ENCODE measurements at places on chromosomes 13 and 19.

GRCh38 chr13:69319656-69320055, 788.0 kb upstream of the ATXN8OS start:
- no peak for DNase-seq

- no peak for DNase-seq
Measured at GRCh38 chr13:77386880-77387606, 60.1 kb upstream of the MYCBP2 start.

DNA sequence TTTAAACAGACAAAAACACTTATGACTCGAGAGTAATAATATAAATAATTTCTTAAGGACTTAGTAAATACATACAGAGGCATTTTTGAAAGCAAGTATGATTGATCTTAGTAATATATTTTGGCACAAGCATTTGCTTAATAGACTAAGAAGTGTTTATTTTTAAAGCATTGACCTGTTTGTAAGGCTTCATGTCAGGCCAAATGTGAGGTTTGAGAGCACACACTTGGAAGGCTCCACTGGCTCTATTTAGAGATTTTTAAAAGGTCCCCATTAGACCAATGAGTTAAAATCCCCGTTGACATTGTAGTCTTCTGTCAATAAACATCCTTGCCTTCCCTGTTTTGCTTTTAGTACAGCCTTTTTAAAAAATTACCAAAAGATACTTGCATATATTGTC, 50.4 kb downstream of the ATP8A2 start:
- no peak for DNase-seq

GRCh38 chr13:51435002-51435578, 17.7 kb downstream of the INTS6 start:
- no peak for DNase-seq

DNA sequence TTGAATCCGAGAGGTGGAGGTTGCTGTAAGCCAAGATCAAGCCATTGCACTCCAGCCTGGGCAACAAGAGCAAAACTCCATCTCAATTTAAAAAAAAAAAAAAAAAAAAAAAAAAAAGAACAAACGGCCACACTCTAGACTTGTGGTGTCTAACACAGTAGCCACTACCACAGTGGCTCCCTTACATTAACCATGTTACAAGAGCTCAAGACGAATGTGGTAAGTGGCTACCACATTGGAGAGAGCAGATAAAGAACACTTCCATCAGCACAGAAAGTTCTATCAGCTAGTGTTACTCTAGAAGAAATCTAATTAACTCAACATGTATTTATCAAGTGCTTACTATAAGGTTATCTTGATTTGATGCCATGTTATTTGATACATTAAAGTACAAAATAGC, 11.5 kb downstream of the XPO4 start:
- no peak for DNase-seq

- DNase-seq, result no peak
Measured at GRCh38 chr13:77692746-77693448, 4.6 kb upstream of the SLAIN1 start.

GRCh38 chr19:56080669-56081401, 40.3 kb downstream of the ZNF787 start:
- DNase-seq, result peak; percentile 89

DNA sequence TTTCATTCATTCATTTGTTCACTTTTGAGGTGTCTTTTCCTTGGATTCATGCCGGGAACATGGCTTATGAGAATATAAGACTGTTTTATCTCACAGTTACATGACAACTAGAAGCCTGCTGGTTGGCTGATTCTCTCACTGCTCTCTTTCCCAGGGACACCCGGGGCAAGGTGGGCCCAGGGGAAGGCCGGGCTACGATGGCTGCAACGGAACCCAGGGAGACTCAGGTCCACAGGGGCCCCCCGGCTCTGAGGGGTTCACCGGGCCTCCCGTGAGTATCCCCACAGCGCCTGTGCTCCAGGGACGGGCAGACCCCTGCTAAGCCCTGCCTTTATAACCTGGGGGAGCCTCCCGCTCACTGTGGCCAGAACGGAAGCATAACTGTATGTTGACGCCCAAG, 121.2 kb downstream of the COL4A2 start:
- no peak for DNase-seq

DNA sequence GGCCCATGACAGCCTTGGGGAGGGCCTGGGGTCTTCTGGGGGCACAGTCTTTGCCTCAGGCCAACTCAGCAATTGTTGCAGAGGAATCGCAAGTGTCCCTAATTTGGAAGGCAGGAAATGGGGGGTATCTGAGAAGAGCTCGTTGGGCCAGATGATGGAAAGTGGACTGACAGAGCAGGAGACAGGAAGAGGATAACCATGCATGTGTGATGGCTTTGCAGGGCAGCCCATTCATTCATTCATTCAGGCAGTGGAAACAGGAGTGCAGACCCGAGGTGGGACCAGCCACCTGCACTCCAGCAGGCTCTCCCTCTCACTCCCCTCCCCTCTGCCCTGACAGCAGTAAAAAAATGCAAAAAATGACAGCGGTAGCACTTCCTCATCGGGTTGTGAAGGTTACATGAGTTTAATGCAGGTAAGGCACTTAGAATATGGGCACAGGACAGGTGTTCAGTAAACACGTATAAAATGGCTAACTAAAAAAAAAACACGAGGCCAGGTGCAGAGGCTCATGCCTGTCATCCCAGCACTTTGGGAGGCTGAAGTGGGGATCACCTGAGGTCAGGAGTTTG, 5.0 kb upstream of the TMEM147 start:
- no peak for DNase-seq

DNA sequence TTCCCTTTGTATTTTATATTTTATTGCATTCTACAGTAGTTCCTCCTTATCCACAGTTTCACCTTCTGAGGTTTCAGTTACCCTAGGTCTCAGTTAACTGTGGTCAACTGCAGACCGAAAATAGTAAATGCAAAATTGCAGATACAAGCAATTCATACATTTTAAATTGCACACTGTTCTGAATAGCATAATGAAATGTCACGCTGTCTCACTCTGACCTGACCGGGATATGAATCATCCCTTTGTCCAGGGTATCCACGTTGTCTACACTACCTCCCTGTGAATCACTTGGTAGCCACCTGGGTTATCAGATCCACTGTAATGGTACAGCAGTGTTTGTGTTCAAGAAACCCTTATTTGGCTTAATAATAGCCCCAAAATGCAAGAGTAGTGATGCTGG, 325.0 kb downstream of the DNAJC15 start:
- DNase-seq, result no peak

DNA sequence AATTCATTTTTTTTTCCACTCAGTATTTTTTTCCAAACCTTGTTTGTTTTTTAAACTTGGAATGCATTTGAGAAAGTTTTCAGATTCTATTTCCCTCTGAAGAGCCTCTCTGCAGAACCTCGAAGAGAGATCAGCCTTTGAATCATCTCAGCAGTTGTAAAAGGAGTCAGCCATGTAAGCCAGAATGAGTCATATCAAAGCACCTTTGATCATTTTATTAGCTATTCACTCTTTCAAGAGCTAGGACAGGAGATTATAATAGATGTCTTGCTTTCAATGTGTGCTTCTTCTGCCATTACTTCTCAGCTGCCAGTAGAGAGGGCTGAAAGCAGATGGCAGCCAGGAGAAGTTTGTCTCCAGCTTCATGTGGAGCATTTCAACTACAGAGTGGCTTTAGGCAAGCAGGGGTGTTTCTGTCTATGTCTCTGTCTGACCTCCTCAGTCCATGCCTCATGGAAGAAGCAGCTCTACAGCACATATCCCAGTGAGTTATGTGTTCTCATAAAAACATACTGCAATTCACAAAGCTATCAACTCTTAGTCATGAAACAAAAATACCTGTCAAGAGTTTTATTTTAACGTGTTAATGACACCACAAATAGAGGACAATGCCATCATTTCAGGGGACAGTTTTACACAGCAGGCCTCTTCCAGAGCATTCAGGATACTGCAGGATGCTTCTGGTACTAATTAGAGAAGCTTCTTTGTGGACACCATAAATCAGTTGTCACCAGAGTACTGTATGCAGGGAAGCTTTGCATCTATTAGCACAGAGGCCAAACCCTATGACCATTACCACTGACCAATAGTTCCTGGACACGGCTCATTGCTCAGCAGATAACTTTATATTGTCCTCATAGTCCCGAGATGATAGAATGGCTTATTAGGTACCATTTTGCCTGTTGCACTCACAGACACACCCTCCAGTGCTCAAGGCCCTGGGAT, 94.3 kb downstream of the NHLRC3 start:
- DNase-seq, result no peak

DNA sequence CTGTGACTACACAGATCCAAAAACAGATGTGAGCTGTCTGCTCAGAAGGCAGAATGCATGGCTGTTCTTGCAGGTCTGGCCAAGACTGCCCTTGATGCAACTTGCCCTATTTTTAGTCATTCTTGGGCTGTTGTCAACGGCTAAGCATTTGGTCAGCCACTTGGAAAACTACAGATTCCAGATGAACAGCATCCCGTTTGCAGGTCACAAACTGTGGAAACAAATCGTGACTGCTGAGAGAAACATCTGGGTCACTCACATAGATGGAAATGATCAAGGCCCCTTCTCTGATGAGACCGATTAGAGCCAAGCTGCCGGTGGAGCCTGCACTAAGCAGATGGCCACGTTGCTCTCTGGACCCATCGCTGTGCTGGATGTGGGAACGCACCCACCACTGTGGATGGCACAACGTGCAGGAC, 15.4 kb upstream of the METTL21C start:
- DNase-seq, result no peak

DNA sequence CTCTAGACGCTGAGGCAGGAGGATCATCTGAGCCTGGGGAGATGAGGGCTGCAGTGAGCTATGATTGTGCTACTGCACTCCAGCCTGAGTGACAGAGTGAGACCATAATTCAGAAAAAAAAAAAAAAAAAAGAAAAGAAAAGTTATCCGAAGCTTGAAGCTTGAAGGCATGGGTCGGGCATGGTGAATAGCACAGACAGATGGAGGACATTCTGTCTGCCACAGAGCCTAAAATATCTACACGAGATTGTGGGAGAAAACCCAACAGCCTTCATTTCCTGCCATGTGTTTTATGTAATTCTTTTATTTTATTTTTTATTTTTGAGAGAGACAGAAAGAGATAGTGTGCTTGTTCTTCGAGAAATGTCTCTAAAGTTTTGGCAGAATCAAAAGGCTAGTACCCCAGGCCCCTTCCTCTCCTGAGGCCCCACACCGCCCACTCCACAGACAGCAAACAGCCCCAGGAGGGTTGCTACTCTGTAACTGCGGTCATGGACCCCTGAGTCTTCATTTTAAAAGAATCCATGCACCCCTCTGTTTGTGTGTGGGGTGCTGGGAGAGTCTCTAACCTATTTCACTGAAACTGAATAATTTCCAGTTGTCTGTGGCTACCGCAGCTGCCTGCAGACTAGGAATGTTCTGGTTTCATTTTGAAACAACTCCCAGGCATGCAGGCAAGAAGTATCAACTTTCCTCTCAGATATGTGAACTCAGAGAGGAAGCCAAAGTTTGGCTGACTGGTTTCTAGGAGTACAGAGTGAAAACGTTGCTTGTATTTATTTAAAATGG, 38.4 kb upstream of the RCBTB2 start:
- no peak for DNase-seq

DNA sequence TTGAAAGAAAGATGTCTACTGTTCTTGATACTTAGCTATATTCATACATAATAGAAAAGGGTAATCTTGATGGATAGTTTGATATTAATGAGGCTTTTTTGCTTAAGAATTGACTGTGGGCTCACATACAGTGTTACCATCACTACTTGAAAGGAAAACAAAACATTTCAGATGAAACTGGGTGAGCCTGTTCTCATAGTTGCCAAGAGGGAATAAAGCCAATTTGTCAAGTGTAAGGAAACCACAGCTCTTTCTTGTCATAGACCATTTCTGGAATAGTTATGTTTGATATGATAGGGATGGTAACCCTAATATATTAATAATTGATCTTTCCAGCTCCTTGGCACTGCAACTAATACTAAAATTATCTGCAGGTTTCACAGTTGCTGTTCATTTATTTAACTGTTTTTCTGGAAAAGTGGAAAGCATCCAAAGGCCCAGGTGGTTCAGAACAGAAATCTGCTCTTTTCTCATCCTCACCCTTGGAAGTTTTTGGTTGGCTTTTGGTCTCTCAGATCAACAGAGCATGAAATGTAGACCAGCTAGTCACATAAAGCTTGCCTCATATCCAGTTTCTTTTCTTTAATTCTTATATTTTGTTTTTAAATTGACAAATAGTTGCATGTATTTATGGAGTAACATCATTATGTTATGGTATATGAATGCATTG, 43.2 kb downstream of the ARHGEF7 start:
- no peak for DNase-seq

Data from GM12892 (cell line).